Cardiac septum (tissue), 1 donor: ENCODE measurements at places on chromosomes 3 and 15. TPM values are rescaled to one million over a fixed set of nuclear protein-coding genes. Genes with fewer than 3 reads are reported as not detected.

GRCh38 chr15:90035095-90035839 is 34.1 kb downstream of the ZNF710 start:
- peak; percentile 77 for DNase-seq

- DNase-seq = no peak
These were observed 43.4 kb downstream of the ARMC8 start for GRCh38 chr3:138230525-138230924.

TRIP4 gene
- 16.0 TPM for total RNA-seq

PPP1R14D gene
- not detected for total RNA-seq
